IMR-90 (cell line): ENCODE measurements at places on chromosomes 2 and 18. TPM values are rescaled to one million over a fixed set of nuclear protein-coding genes. Genes with fewer than 3 reads are reported as not detected.

DNA sequence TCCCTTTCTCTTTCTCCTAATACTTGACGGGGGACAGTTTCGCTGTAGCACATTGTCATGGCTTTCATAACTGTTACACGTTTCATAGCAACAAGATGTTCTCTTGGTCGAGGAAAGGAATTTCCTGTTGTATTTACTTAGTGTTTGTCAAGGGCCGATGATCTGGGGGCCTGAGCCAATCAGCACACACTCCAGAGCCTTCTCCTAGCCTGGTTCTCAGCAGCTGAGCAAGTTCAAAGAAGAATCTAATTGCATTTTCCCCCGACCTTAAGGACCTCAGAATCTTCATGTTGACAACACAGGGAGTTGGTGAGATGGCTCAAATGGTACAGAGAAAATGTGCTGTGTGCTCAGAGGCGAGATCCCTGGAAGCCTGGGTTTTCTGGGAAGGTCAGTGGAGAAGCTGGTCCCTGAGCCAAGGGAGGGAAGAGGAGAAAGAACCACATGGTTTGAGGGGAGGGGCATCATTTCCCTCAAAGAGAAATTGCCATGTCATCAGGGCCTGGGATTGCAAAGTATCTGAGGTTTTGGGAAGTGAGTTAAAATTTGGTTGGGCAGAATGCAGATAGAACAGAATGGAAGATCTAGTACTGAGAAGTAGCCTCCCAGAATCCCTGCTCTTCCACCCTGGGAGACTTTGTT lies 76.9 kb upstream of the AGAP1 start:
- DNase-seq, result peak; percentile 12
- no peaks in the 10 kb centered on the region for H3K36me3 ChIP-seq
- no peaks in the 10 kb centered on the region for H3K4me1 ChIP-seq

DNA sequence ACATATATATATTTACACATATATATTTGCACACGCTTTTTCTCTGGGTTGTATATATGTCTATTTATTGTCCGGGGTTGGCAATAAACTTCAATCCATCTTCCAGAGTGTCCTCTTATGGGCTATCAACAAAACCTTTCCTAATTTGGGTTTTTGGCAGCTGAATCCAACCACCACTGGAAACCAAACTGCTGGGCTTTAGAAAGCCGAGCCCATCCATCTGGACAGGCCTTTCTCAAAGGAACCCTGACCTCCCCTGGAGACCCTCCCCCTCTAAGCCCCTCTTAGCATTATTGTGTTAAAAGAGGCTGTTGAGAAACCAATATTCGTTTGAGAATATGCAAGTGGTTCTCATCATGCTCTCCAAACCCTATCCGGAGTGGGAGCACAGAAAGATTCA lies 153.6 kb downstream of the NRP2 start:
- no peak for DNase-seq
- peaks cover 18% of the 10 kb centered on the region for H3K27me3 ChIP-seq
- H3K4me1 ChIP-seq, result peaks cover 4% of the 10 kb centered on the region; the same call in 1 of the 2 replicates

- H3K27ac ChIP-seq, result peak overlapping the region; percentile 27; the same call in 1 of the 2 replicates
- H3K4me3 ChIP-seq, result no peak overlapping the region
- DNase-seq, result peak; percentile 98
- H3K4me1 ChIP-seq, result peaks cover 38% of the 10 kb centered on the region
- H3K27me3 ChIP-seq, result no peaks in the 10 kb centered on the region
- no peaks in the 10 kb centered on the region for H3K36me3 ChIP-seq
Observed at GRCh38 chr2:160224060-160224459, 24.0 kb upstream of the ITGB6 start.

DNA sequence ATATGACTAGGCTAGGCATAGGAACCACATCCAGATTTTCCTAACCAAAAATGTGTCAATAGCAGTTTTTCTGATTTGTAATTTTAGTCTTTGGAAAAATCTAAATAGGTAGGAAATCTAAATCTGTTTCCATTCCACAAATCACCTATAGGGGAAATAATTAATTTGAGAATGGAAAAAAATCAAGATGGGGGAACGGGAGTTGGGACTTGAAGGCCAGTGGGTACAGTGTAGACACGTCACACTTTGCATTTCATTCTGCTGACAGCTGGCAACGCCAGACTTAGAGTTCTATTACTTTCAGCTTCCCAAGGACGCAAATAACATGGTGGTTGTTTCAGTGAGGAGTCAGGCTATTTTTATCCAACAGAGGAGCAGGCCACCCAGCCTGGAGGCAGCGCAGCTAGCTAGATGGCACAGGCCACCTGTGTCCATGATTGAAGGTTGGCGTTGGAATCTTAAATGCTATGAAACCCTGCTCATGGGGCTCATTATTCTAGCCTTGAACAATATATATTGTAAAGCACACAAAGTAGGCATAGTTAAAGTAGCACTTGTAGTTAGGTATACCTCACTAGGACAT lies 23.4 kb downstream of the HNRNPA3 start:
- H3K4me3 ChIP-seq, result no peak overlapping the region
- no peaks in the 10 kb centered on the region for H3K27me3 ChIP-seq
- peaks cover 19% of the 10 kb centered on the region for H3K4me1 ChIP-seq
- H3K36me3 ChIP-seq, result peaks cover 44% of the 10 kb centered on the region

- H3K4me3 ChIP-seq, result no peak overlapping the region
- DNase-seq, result peak; percentile 35
- no peak overlapping the region for H3K27ac ChIP-seq
- H3K27me3 ChIP-seq, result no peaks in the 10 kb centered on the region
Observed at GRCh38 chr2:164717000-164717803, 95.9 kb upstream of the GRB14 start.

GRCh38 chr2:173656086-173656485 lies 301.4 kb downstream of the CDCA7 start:
- no peak for DNase-seq
- H3K27me3 ChIP-seq, result no peaks in the 10 kb centered on the region
- no peaks in the 10 kb centered on the region for H3K36me3 ChIP-seq
- peaks cover 18% of the 10 kb centered on the region for H3K4me1 ChIP-seq
- H3K4me3 ChIP-seq, result no peak overlapping the region

GRCh38 chr18:9106800-9107584 lies 4.5 kb downstream of the NDUFV2 start:
- DNase-seq, result no peak
- no peak overlapping the region for H3K4me3 ChIP-seq

DNA sequence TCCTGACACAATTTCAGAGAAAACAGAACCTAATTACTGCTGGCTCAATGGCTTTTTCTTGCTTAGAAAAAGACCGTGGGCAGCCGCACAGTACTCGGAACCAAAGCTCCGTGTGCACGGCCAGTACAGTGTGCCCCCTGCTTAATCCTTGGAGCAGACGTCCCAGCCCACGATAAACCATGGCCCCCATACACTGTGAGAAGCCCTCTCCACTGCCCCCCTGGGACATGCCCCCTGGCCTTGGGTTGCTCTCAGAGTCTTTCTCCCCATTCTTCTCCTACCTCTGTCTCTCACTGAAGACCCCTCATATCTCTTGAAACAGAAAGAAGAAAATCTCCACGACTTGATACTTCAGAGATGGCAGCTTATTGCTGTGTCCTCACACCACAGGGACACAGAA lies 44.0 kb downstream of the CYP26B1 start:
- H3K27ac ChIP-seq, result no peak overlapping the region
- no peaks in the 10 kb centered on the region for H3K4me1 ChIP-seq
- no peak overlapping the region for H3K4me3 ChIP-seq
- no peaks in the 10 kb centered on the region for H3K36me3 ChIP-seq
- no peak for DNase-seq

GRCh38 chr2:125175415-125175814 lies 1150.3 kb downstream of the CNTNAP5 start:
- no peak overlapping the region for H3K4me3 ChIP-seq
- H3K36me3 ChIP-seq, result no peaks in the 10 kb centered on the region
- H3K27ac ChIP-seq, result no peak overlapping the region
- DNase-seq, result no peak

DNA sequence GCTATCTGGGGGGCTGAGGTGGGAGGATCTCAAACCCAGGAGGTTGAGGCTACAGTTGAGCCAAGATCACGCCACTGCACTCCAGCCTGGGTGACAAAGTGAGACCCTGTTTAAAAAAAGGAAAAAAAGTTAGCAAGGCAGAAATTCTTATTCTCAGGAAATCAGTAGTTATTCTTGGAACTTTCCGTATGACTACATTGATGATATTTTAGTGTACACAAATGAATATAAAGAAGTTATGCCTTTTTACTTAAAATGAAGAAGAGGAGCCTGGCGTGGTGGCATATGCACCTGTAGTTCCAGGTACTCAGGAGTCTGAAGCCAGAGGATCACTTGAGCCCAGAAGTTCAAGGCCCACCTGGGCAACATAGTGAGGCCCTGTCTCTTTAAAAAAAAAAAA lies 7.4 kb downstream of the SPDYA start:
- no peak overlapping the region for H3K27ac ChIP-seq
- H3K4me3 ChIP-seq, result no peak overlapping the region
- H3K4me1 ChIP-seq, result no peaks in the 10 kb centered on the region
- no peaks in the 10 kb centered on the region for H3K27me3 ChIP-seq

GRCh38 chr2:67583185-67583584 lies 186.1 kb downstream of the ETAA1 start:
- DNase-seq, result no peak
- no peaks in the 10 kb centered on the region for H3K27me3 ChIP-seq
- no peak overlapping the region for H3K27ac ChIP-seq
- peaks cover 2% of the 10 kb centered on the region; the same call in 1 of the 2 replicates for H3K4me1 ChIP-seq
- no peak overlapping the region for H3K4me3 ChIP-seq
- H3K36me3 ChIP-seq, result no peaks in the 10 kb centered on the region

GRCh38 chr2:84861539-84861938 lies 19.3 kb downstream of the TRABD2A start:
- H3K27ac ChIP-seq, result no peak overlapping the region
- DNase-seq, result no peak
- no peak overlapping the region for H3K4me3 ChIP-seq
- peaks cover 2% of the 10 kb centered on the region for H3K4me1 ChIP-seq

DNA sequence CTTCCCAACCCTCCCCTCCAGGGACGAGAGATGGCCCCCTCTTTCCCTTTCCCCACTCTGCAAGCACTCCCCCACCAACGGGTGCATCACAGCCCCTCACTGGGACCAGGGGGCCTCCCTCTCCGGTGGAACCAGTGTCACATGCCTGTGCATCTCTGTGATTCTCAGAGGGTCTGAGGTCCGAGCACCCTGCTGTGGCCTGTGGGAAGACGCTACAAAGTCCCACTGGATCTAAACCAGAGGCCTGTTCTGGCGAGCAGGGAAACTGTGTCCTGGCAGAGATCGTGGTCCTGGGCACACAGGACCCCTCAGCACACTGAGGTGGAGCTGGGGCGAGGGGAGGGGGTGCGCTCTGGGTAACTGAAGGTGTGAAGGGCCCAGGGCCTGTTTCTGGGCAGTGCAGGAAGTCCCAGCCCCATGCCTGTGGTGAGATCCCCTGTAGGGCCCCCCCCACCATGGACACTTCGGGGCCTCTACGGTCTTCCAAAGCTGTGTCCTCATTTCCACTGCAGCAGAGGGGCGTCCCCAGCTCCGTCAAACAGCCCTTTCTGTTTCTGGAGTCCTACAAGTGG lies 8.0 kb downstream of the SNORC start:
- no peak overlapping the region for H3K27ac ChIP-seq
- no peaks in the 10 kb centered on the region for H3K36me3 ChIP-seq
- no peak overlapping the region for H3K4me3 ChIP-seq

- no peak overlapping the region for H3K27ac ChIP-seq
- peaks cover 9% of the 10 kb centered on the region for H3K27me3 ChIP-seq
- H3K36me3 ChIP-seq, result no peaks in the 10 kb centered on the region
- no peak for DNase-seq
Observed at GRCh38 chr2:98796775-98797544, 66.0 kb upstream of the MGAT4A start.

The ABHD1 gene
- not detected in 2 replicates for total RNA-seq

The IL1R2 gene
- not detected in 2 replicates for total RNA-seq

The GPBAR1 gene
- under 0.01 TPM in 1 of 2 replicates, not detected in the other for total RNA-seq

The RAB6C gene
- under 0.01 TPM in 1 of 2 replicates, not detected in the other for total RNA-seq
